ENCODE measurements at places on chromosomes 16 and 17.

- DNase-seq, result no peak
These were observed 110.9 kb downstream of the XYLT1 start for GRCh38 chr16:17359788-17360390.

DNA sequence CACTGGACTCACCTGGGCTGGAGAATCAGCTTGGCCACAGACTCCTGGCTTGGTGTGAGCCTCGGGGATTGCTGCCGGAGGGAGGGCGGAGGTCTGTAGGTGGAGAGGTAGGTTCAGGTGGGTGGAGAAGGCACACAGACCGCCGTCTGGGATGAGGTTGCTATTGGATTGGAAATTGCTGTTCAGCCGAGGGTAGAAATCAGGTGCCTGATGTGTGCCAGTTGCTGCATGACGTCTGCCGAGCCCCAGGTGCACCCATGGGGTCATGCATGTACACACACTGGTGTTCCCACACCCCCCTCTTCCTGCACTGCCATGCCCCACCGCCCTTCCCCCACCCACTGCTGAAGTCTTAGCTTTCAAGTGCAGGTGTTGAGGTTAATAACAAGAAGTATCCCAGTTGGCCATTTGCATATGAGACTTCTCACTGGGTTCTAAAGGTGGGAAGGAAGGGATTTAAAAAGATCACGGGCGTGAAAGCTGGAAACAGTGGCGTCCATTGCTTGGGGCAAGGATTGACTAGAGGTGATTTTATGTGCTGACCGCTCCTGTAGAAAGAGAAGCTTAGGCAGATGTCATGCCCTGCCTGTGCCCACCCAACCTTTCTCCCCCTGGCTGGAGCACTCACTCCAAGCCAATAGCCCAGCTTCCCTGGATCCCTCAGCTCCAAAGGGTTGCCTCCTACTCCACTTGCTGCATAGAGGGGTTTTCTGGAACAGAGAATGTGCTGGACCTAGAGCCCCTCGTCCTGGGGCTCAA lies 193.6 kb downstream of the CCDC182 start:
- no peak for DNase-seq

- DNase-seq, result no peak
These were observed 482.8 kb downstream of the CDH13 start for GRCh38 chr16:83109490-83110125.

GRCh38 chr17:71850812-71851211 lies 270.0 kb upstream of the SOX9 start:
- no peak for DNase-seq

DNA sequence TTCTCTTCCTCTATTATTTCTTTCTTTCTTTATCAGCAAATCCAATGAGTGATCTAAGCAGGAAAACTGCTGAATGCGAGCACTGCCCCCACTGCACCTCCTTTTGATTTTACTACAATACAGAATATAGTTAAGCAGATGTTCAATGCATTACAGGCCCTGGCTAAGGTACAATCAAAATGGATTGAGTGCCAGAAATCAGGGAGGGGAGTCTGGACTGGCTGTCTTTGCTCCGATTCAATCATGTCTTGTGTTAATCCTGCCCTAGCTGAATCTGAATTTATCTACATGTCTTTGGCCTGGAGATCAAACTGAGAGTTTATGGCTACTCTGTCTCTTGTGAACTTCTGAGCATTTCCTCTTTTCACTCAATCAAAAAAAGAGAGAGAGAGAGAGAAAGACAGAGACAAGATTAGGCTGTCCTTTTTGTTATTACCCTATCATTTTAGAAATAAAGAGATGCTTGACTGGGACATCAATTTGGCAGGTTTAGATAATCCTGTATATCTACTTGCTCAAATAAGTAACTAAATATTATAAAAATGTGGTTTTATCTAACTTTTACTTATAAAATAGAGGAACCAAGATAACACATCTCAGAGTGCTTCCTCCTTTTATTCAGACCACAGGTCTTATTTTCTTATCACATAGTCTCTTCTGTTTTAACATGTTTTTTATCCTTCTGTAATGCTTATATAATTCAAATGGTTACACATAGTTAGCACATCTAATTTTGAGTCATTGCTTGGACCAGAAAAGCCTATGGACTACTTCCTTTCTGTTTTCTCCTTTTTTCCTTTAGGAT lies 656.2 kb downstream of the KCNJ2 start:
- no peak for DNase-seq

DNA sequence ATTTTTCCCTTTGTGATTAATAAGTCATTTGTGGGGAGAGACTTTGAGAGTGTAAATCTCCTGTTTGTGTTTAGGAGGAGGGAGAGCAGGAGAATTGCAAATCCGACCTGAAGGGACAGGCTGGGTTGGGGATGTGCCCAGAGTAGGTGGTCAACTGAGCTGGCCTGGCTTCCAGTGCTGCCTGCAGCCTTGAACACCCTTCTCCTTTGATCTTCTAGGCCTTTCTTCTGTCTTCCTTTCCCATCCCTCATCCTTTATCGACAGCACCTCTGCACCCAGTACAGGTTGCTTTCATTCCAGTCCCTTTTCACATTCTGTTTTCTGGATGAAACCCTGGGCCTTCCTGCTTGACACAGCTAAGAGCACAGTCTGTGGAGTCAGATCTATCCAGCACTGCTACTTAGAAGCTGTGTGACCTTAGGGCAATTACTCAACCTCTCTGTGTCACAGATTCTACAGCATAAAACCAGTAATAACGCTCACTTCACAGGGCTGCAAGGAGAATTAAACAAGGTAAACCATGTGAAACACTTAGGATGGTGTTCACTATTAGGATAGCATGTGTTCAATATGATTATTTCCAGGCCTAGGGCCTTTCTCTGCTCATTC lies 1.0 kb upstream of the CSNK2A2 start:
- no peak for DNase-seq

GRCh38 chr17:54085934-54086333 lies 263.2 kb downstream of the KIF2B start:
- DNase-seq, result no peak

- no peak for DNase-seq
These were observed 15.2 kb downstream of the CDH5 start for GRCh38 chr16:66381585-66382170.

DNA sequence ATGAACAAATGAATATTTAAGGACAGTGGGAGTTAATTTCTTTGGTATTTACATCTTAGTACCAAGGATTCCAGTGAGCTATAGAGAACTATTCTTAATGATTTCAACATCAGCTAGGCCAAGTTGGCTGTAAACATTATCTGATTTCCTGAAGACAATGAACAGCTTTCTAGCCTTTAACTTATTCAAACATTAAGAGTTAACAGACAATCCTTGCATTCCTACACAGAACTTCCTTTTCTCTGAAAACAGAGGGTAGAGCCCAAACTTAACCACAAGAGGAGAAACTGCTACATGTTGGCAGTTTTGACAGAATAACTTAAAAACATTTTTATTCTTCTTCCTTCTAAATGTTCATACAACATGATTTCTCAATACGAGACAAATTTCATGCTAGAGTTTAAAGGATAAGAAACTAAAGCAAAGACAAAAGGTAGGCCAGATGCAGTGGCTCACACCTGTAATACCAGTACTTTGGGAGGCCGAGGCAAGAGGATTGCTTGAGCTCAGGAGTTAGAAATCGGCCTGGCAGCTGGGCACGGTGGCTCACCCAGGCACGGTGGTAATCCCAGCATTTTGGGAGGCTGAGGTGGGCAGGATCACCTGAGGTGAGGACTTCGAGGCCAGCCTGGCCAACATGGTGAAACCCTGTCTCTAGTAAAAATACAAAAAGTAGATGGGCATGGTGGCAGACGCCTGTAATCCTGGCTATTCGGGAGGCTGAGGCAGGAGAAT lies 4.4 kb downstream of the CRLF3 start:
- no peak for DNase-seq

GRCh38 chr16:27499659-27500055 lies 50.1 kb downstream of the GTF3C1 start:
- no peak for DNase-seq

- DNase-seq, result no peak
These were observed at the start of gene NR1D1 for GRCh38 chr17:40100419-40100668. Gene NR1D1, minus strand, starts transcription at chr17:40100589. Its CDS starts 495 bp downstream, at chr17:40100094.

- no peak for DNase-seq
These were observed 727 bp downstream of the CORO7 start for GRCh38 chr16:4415538-4416199.

- no peak for DNase-seq
These were observed 310.7 kb upstream of the CCL2 start for GRCh38 chr17:33944412-33944811.

DNA sequence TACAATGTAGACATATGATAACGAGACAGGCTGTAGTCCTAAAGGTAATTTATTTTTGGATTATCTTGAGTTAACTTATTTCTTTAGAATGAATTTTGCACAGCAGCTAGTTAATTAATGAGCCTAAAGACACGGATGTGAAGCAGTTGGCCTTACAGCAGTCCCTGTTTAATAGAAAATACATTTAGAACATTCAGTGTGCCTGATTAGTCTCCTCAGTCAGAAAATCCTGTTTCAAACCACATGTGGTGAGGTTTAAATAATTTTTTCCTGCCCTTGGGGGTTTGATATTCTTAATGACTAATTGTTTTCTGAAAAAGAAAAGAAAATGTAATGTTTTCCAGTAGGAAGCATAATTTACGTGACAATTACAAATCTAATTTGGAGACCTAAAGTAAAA lies 494.2 kb upstream of the CDH8 start:
- no peak for DNase-seq

- DNase-seq, result no peak
These were observed 17.2 kb downstream of the SNTB2 start for GRCh38 chr16:69204172-69204571.

DNA sequence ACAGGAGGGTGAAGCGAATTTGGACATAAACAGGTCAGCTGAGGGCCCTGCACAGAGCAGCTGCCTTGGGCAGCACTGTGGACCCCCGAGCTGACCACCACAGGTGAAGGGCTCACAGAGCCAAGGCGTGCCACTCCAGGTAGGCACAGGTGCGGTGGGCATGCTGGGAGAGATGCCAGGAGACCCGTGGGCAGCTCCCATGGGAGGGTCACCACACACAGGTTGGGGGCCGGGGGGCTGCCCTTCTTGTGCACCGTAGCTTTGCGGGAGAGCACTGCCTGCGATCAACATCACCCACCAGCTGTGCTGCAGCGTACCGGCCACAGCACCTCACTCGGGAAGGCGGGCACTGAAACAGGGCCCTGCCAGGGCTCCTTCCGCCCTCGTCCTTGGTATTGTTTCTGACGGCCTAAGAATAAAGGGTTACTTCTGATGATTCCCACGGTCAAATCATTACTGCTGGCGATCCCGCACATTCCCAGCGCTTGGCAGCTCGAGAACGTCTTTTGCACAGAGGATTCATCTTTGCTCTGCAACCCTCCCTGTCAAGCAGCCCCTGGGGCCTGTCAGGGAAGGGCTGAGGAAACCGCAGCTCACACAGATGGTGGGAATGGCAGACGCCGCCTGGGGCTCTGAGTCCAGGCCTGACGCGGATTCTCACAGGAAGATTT lies 181.7 kb downstream of the BANP start:
- no peak for DNase-seq

GRCh38 chr17:50949128-50949988 lies 83.2 kb upstream of the TOB1 start:
- no peak for DNase-seq

DNA sequence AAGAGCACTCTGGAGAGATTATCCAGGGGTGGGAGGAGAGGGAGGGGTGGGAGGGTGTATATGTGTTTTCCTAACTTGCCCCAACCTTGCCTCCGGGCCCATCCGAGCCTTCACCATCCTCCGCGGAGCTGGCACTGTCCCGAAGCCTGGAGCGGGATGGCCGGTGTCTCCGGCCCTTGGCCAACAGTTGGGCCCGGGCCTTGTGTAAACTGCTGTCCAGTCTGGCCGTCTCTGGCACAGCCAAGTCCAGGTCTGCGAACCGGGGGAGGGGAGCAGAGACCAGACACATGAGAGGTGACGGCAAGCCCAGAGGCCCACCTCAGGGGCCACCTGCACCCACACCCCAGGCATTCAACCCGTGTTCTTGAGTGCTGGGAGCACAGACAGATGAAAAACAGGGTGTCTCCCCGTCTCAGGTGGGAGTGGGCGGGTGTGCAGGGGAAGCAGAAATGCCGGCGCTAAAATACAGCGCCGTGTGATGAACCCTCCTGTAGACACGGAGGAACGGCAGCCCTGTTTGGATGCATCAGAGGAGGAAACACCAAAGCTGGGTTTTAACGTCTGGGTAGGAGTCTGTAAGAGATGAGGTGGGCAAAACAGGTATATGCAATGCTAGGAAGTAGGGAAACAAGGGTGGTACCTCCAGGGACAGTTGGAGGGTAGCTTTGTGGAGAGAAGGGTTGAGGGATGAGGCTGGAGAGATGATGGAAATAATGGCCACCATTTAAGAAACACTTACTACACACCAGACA lies 11.7 kb downstream of the SAMD14 start:
- no peak for DNase-seq

- no peak for DNase-seq
These were observed 19.5 kb downstream of the TRAF4 start for GRCh38 chr17:28763137-28763799.

GRCh38 chr16:62105244-62105643 lies 69.0 kb upstream of the CDH8 start:
- DNase-seq, result no peak

- no peak for DNase-seq
These were observed 93.5 kb upstream of the HSBP1 start for GRCh38 chr16:83714286-83714685.
